ENCODE measurements at places on chromosomes 6 and 20.

- no peak overlapping the region for H3K4me3 ChIP-seq
- H3K27me3 ChIP-seq: peaks cover 9% of the 10 kb centered on the region
- no peaks in the 10 kb centered on the region for H3K36me3 ChIP-seq
- H3K4me1 ChIP-seq: no peaks in the 10 kb centered on the region
- H3K27ac ChIP-seq: no peak overlapping the region
These were observed 96.3 kb upstream of the MAFB start for GRCh38 chr20:40785346-40785745.

DNA sequence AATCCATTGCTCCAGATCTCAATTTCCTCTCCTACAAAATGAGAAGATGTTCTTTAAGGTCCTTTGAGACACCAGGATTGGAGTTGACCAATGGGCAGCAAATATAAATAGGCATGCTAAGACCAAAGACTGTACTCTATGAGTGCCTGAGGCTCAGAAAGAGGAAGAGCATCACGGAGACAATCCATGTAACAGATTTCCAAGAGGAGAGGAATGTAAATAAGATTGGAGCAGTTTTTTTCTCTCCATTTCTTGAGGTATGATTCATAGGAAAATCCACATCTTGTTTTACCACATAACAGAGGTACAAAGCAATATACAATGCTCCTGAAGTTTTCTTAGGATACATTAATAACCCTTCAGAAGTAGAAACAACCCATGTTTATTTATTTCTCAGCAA, 109.8 kb downstream of the UBE3D start:
- H3K27me3 ChIP-seq: no peaks in the 10 kb centered on the region
- ATAC-seq: no peak
- no peak overlapping the region for H3K27ac ChIP-seq

GRCh38 chr20:9129756-9130155, 60.9 kb downstream of the PLCB4 start:
- no peaks in the 10 kb centered on the region for H3K27me3 ChIP-seq
- ATAC-seq: no peak
- no peak overlapping the region for H3K4me3 ChIP-seq

DNA sequence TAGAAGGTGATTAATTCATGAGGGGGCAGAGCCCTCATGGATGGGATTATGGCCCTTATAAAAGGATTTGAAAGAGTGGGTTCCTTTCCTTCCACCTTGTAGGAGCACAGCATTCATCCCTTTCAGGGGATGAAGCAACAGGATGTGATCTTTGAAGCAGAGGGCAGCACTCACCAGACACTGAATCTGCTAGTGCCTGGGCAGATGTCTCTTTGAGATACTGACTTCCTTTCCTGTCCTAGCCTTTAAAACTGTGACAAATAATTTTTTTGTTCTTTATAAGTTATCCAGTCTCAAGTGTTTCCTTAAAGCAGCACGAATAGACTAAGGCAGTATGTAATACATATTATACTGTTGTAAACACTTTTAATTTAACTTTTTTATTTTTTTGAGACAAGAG, 538.6 kb upstream of the RNF217 start:
- H3K4me3 ChIP-seq: no peak overlapping the region
- H3K27ac ChIP-seq: no peak overlapping the region
- no peaks in the 10 kb centered on the region for H3K4me1 ChIP-seq
- ATAC-seq: no peak
- no peaks in the 10 kb centered on the region for H3K36me3 ChIP-seq
- H3K27me3 ChIP-seq: no peaks in the 10 kb centered on the region

DNA sequence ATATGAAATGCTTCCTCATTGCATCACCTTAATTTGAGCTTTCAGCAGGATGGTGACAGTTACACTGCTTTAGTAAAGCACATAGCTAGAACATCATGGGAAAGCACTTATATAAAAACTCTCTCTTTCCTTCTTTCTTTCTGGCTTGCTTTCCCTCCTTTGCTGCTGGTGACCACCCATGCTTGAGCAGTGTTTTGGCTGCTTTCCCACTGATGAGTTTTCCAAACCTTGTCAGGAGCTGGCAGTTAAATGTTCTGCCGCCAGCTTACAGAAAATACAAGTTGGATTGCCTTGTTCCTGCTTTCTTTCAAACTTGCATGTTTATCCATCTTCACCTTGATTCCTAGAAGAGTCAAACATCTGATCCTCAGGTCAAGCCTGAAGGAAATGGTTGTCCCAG, 323.9 kb downstream of the FOXA2 start:
- no peaks in the 10 kb centered on the region for H3K4me1 ChIP-seq
- no peaks in the 10 kb centered on the region for H3K36me3 ChIP-seq
- H3K4me3 ChIP-seq: no peak overlapping the region

DNA sequence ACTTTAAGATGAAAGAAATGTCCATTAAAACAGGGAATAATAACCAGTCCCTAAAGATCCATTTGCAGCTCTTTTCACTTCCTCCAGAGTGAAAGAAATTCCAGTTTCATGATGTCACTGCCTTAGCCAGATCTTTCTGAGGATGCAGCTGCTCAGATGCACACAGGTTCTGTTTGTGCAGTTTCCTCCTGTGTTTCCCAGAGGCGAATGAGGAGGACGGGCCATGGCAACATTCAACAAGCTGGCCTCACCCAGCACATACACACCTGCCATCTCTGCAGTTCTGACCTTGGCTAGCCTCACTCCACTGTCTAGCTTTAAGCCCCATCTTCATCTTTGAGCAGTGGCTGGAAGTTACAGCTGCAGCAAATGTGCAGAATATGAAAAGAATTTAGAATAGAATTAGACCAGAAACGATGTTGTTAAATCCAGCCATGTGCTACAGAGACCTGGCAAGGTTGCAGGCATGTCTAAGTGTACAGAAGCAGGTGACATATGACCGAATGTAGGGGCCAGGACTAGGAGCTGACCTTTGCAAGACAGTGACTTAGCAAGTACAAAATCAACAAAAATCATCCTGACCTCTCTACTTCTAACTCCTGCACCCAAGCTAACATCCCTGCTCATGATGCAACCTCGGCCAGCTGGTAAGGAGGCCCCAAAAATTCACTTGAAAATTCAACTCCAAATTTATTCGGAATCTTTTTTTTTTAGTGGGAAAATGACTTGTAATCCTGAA, 35.0 kb downstream of the FAM50B start:
- no peak overlapping the region for H3K4me3 ChIP-seq
- ATAC-seq: no peak
- H3K27ac ChIP-seq: no peak overlapping the region
- H3K27me3 ChIP-seq: no peaks in the 10 kb centered on the region
- H3K36me3 ChIP-seq: no peaks in the 10 kb centered on the region

GRCh38 chr20:36122931-36123288, 31.6 kb upstream of the EPB41L1 start:
- H3K27me3 ChIP-seq: no peaks in the 10 kb centered on the region
- H3K4me1 ChIP-seq: no peaks in the 10 kb centered on the region
- H3K27ac ChIP-seq: no peak overlapping the region
- ATAC-seq: no peak
- no peaks in the 10 kb centered on the region for H3K36me3 ChIP-seq

GRCh38 chr20:10536531-10536930, 101.4 kb downstream of the SLX4IP start:
- no peaks in the 10 kb centered on the region for H3K36me3 ChIP-seq
- no peak for ATAC-seq
- no peaks in the 10 kb centered on the region for H3K27me3 ChIP-seq
- peaks cover 16% of the 10 kb centered on the region for H3K4me1 ChIP-seq

DNA sequence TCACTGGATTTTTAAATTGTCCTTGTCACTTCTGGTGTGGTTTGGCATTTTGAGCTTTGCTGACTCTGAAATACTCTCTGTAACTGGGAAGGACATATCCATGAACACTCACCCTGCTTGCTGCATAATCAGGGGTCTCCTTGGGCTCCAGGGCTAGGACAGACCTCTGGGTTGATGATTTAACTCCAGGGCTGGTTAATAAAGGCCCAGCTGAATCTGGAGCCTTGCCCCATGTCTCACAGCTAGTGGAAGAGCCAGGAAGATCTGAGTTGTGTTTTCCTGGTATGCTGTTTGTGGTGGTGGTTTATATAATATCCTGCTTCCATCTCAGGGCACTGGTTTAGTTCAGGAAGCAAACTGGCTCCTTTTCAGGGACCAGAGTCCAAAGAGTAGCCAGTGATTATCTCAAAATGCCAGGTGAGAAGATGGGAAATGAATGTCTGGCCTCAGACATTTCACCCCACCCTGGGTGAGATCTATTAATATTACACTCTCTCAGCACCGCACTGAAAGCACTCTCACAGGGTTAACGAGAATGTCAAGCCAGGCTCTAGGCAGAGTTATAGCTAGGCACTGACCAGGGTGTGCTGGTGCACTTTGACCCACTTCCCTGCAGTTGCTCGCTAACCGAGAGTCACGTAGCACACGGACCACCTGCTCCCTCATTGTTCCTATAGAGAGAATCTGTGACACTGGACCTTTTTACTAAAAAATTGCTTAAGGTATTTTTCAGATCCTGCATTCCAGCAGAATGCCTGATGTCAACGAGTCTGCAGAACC, 90.1 kb upstream of the SLC22A16 start:
- ATAC-seq: no peak
- no peak overlapping the region for H3K27ac ChIP-seq
- H3K36me3 ChIP-seq: no peaks in the 10 kb centered on the region
- peaks cover 15% of the 10 kb centered on the region for H3K4me1 ChIP-seq

GRCh38 chr6:16684896-16685554, 76.2 kb downstream of the ATXN1 start:
- no peaks in the 10 kb centered on the region for H3K27me3 ChIP-seq
- peaks cover 54% of the 10 kb centered on the region for H3K36me3 ChIP-seq
- H3K4me3 ChIP-seq: peak overlapping the region; percentile 72
- peak; percentile 77 for ATAC-seq

- ATAC-seq: no peak
- H3K4me1 ChIP-seq: peaks cover 18% of the 10 kb centered on the region
- H3K27ac ChIP-seq: no peak overlapping the region
- H3K36me3 ChIP-seq: no peaks in the 10 kb centered on the region
- H3K27me3 ChIP-seq: no peaks in the 10 kb centered on the region
These were observed 40.4 kb upstream of the PTPN1 start for GRCh38 chr20:50469796-50470195.

GRCh38 chr6:31194061-31194834, 23.8 kb upstream of the POU5F1 start:
- no peak overlapping the region for H3K4me3 ChIP-seq
- no peak for ATAC-seq
- peaks cover 11% of the 10 kb centered on the region for H3K4me1 ChIP-seq
- H3K27me3 ChIP-seq: no peaks in the 10 kb centered on the region

- no peak overlapping the region for H3K4me3 ChIP-seq
- no peaks in the 10 kb centered on the region for H3K27me3 ChIP-seq
- H3K4me1 ChIP-seq: no peaks in the 10 kb centered on the region
- H3K27ac ChIP-seq: no peak overlapping the region
- ATAC-seq: no peak
- no peaks in the 10 kb centered on the region for H3K36me3 ChIP-seq
These were observed 1189.4 kb upstream of the EYS start for GRCh38 chr6:66896415-66896814.

DNA sequence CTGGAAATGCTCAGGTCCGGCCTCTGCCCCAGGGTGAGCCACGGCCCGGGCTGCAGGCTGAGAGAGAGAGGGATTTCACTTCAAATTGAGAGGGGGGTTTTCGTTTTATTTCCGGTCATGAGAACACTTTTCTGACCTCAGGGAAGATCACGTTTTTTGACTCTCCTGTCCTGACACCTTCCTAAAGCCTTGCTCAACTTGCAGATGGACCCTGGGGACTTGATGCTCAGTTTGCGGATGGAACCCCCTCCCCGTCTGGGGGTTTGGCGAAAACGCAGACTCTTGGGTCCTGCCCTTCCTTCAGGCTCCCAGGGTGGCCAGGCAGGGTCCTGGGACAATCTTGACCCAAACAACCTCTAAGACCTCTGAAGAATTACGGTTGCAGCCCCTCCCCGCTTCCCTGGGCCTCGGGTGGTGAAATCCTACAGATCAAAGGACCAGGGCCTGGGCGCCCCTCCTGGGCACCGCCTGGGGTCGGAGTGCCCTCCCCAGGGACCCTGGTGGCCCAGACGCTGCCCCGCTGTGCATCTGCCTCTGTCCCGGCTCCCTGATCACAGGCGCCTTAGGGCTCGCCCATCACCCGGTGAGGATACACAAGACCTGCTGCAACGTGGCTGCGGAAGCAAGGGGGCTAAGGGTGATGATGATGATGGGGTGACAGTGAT, 148.2 kb downstream of the ERMARD start:
- no peaks in the 10 kb centered on the region for H3K36me3 ChIP-seq
- H3K4me3 ChIP-seq: no peak overlapping the region
- H3K4me1 ChIP-seq: peaks cover 4% of the 10 kb centered on the region
- ATAC-seq: no peak
- H3K27me3 ChIP-seq: peaks cover 6% of the 10 kb centered on the region

All from activated T-helper 17 cell treated with anti-CD3 and anti-CD28 coated beads, Interleukin-2, amount 50 U/mL, for 72 hours (primary cell).